Myocyte (in vitro differentiated cells): ENCODE measurements at places on chromosomes 7 and 10.

DNA sequence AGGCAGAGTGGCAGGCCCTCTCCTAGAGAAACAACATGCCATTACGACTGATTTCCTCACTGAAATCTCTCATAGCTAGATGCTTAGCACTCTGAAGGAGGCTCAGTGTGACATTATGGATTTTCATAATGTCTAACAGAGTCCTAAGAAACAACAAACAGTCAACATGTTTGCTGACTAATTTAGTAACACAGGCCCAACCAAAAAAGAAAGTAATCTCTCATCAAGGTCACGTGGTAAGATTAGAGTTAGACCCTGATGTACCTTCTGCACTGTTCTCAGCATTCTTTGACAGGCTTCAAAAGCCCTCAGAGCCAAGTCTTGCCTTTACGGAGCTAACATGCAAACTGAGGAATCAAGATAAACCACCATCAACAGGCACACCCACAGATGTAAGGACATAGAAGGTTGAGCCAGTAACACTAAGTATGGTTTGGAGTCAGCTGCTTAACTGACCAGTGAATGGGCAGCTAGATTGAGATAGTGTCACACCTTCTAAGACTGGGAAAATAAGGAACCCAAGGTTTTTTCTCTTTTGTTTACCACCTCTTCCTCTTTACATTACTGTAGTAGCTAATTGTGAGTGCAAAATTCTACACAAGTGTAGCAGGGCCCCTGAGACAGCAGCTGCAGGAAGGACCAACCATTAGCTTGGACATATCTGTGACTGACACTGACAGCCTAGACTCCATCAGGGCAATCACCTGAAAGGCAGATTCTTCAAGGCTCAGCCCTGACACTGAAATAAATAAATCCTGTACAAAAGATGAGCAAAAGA lies 15.3 kb upstream of the KCNIP2 start:
- DNase-seq, result no peak

DNA sequence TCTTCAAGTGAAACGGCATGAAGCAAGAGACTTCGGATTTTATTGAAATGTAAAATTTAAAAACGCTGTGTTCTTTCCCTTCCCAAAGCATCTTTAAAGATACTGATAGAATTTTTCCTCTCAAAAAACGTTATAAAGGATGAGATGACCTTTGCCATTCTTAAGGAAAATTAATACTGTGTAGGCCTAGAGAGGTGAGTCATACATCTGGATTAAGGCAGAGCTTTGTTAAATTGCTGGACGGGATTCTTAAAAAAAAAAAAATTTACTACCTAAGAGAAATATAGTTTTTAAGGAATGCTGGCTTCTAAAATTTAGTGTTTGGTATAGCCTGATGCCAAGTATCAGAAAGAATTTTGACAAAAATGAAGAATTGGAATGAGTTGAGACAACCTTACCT lies 6.3 kb upstream of the HBP1 start:
- no peak for DNase-seq

GRCh38 chr10:53701213-53701612 lies 928.6 kb upstream of the MBL2 start:
- no peak for DNase-seq

DNA sequence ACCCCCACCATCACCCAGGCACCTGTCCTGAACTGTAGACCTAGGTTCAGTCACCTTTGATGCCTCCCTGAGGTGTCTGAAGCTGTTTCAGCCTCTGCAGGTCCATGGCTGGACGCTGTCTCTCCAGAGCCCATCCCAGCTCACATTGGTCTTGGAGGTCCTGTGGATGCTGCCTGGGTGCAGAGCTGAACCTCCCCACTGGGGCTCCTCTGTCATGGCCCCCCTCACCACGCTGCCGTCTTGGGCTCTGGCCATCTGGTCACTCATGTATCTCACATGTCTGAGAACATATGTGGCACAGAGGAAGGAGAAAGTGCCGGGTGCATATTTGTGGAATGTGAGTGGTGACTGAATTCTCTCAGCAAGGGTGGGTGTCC lies 108.9 kb downstream of the NKX6-2 start:
- DNase-seq, result no peak

- peak; percentile 59 for DNase-seq
Observed at GRCh38 chr7:121366852-121367431, 29.2 kb downstream of the FAM3C start.

DNA sequence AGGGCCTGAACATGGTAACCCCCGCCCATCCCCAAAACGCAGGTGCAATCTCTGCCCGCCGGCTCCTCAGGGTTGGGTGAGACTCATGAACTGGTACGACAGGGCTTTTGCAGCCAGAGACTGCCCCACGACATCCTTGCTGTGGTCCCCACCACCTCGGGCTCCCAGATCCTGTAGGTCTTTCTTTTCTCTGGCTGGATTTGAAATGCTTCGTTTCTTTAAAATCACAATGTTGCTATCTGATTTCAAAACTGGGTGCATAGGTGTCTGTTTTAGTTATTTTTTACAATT lies 21.9 kb downstream of the WDR86 start:
- no peak for DNase-seq

DNA sequence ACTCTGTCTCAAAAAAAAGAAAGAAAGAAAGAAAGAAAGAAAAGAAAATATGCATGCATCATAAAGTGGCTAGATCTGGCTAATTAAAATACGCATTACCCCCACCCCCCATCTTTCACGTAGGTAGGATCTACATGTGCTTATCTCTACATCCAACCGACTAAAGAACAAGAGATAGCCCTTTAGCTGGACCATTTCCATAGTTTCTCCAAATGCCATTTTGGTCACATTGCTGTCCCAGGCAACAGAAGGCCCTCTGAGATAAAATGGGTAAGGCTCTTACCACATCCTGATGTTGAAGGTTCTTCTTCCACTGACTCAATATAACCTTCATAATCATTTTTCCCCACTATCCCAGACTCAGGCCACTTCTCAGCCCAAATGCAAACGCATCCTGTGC lies 31.5 kb downstream of the PIK3AP1 start:
- no peak for DNase-seq

DNA sequence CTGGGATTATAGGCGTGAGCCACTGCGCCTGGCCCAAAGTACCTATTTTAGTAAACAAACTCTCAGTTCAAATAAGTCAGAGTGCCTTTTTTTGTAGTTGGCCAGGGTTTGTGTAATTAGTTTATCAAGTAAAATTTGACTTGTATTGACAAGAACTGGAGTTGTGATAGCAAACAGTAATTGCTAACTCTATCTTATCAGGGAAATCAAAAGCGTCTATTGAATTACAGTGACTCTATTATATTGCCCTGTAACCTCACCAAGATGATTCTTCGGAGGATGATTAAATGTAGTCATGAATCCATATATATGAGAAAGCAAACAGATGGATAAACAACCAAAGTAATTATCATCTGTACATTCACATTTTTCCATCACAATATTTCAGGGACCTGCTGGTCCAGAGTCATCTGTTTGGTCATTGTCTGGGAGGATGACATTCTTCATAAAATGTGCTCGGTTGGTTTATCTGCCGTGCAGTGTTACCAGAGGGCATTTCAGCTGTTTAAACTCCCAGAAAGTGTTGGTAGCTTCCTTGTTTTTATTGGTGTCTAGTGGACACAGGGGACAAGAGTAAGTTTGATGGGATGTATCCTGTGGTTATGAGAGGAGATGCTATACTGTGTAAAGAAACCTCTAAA lies 35.6 kb downstream of the DOCK1 start:
- DNase-seq, result no peak

GRCh38 chr10:78579995-78580394 lies 488.8 kb upstream of the ZMIZ1 start:
- DNase-seq, result no peak

DNA sequence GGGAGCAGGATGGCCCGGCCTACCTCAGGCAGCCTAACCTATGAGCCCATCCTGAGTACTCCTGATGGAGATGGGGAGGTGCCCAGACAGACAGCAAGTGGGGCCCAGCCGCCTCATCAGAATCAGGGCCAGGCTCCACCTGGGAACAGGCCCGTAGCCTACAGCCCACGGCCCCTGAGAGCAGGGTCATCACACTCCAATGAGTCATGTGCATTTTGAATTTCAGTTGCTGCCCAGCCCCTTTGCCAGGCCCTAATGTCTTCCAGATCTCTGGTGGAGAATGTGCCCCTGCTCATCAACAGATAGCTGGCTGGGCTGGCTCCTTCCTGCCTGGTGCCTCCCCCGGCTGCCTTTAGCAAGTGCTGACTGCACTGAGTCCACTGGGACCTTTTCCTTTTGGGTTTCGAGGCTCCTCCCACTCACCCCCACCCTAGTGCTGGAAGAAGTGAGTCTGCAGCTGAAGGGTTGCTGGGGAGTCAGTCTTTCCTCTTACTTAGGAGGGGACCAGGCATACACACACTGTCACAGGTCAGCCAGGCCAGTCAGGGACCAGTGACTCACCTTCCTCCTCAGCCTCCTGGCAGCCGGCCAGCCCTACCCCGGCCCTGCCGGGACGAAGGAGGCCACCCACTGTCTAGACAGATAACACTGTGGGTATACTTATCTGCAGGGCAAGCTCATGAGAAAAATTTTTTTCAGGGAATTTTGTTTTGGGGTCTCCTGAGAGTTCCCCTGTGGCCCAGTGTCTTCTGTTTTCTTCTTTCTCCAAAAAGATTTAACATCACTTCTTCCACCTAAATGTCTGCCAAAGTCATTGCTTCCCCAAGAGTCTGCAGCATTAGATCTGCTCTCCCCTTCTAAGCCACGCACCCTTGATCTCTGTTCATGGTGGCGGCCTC lies 9.1 kb upstream of the ASIC3 start:
- peak; percentile 90 for DNase-seq
